Activated CD8-positive, alpha-beta memory T cell treated with anti-CD3 and anti-CD28 coated beads for 1 hour (primary cell): ENCODE measurements at places on chromosomes 2 and 18.

- no peak for DNase-seq
Observed at GRCh38 chr2:4336864-4337263, 633.5 kb downstream of the DCDC2C start.

GRCh38 chr2:68737711-68738110, 3.1 kb downstream of the ARHGAP25 start:
- no peak for DNase-seq

DNA sequence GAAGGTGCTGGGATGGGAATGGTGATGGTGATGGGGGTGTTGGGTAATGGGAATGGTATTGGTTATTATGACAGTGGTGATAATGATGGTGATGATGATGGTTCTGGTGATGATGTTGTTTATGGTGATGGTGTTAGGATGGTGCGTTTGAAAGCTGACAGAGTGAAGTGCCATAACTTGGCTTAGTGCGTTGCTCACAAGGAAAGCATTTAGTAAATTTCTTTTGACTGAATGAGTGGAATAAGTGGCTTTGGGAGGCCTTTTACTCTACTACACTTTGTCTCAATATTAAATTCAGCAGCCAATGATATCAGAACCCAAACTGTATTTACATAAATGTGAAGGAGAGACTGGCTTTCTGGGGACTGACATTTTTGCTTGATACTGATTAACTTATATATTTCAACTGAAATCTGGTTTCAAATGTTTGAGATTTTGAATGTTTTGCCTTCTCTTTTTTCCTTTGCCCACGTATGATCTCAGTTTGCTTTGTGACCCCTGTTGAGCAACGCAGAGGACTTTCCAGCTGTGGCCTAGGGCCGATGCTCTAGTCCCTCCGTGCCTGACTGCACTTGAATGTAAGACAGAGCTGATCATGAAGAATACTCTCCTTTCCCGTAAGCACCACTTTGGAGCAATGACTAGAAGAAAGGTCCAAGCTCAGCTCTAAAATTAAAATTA, 128.5 kb upstream of the SH3BP4 start:
- DNase-seq, result no peak

GRCh38 chr18:3115447-3116030, 102.6 kb upstream of the LPIN2 start:
- no peak for DNase-seq

DNA sequence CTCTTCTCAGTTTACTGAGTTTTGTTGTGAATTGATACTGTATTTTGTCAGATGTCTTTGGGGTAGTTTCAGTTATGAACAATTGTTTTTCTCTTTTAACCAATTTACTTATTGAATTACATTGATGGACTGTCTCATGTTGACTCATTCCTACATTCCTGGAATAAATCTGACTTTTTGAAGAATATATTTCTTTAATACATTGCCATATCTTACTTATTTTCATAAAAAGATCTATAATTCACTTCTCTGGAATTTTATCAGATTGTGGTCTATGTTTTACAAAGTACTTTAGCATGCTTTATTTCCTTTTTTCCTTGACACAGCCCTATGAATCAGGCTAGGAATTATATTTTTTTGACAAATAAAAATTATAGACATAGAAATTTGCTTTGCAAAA, 268.3 kb downstream of the PLCL1 start:
- DNase-seq, result no peak

GRCh38 chr2:555164-555922, 121.9 kb downstream of the TMEM18 start:
- no peak for DNase-seq

- no peak for DNase-seq
Observed at GRCh38 chr18:48109961-48110493, 179.6 kb upstream of the SMAD2 start.

GRCh38 chr2:109170645-109171044, 41.6 kb downstream of the SH3RF3 start:
- DNase-seq, result no peak

DNA sequence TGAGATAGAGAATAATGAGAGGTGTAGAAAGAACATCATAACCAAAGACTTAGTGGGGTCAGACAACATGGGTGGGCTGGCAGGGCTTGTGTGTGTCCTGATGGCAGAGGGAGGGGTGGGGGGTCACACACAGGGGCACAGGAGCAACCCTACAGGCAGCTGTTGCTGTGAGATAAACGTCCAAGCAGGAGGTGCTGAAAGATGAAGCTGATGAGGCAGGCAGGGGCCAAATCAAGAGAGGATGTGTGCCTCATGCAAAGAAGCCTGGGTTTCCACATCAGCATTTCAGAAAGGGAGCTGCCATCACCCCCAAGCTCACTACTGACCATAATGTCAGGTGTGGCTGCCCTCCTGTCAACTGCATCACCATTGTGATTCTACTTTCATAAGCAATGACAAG, 16.0 kb upstream of the SKA1 start:
- no peak for DNase-seq

DNA sequence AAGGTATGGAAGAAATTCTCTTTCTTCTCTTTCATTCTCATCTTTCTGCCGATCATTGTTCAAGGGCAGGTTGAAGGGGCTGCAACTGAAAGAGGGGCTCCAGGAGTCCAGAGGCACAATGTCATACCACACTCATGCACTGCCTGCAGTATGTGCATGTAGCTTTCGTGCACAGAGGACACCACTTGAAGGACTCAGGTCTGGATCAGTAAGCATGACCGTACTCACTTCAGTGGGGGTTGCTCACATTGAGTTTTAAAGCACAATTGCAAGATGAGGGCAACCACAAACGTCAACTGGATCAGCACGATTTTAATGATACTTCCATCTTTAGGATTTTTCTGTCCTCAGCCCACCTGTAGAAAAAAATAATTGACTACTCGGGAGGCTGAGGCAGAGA, 84.6 kb downstream of the SP3 start:
- no peak for DNase-seq

DNA sequence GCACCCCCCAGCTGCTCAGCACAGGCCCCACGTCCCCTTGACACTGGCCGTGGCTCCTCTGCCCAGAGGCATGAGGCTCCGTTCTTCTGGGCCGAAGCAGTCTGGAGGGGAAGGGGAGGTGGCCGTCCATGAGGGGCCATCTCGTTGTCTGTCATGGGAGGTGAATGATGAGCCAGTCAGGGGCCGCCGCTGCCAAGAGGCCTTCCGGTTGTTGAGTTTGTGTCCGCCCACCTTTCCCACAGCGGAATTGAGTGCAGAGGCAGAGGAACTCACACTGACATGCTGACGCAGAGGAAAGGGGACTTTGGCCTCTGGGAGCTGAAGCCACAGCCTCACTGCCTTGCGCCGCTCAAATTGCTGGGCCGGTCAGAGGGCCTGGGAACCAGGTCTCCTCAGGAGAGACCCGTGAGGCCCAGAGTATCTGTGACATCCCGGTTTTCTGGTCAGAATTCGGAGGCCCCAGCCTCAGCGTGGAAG, 268.4 kb downstream of the ATAD2B start:
- DNase-seq, result no peak

GRCh38 chr2:237766340-237766739, 32.2 kb upstream of the RBM44 start:
- DNase-seq, result no peak

- DNase-seq, result no peak
Observed at GRCh38 chr2:235467588-235467987, 26.3 kb upstream of the AGAP1 start.

- DNase-seq, result no peak
Observed at GRCh38 chr18:11150271-11150615, 874 bp upstream of the PIEZO2 start.

GRCh38 chr2:43531251-43531650, 64.6 kb downstream of the THADA start:
- no peak for DNase-seq

DNA sequence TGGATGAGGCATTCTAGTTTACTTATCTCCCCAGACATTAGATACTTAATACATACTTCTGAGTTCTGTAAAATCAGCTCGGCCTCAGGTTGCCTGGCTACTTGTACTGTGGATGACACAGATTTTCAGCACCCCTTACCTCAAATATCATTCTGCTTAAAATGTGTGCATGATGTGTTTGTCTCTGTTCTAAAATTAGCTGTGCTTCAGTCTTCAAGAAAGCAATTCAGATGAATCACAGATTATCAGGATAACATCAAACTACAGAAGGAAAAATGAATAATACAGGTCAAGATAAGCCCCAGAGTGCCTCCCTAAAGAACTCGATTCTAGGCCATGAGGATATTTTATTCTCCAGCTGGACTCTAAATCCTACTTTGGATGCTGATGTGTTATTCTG, 21.3 kb upstream of the MAPRE2 start:
- no peak for DNase-seq

- no peak for DNase-seq
Observed at GRCh38 chr2:11370377-11371091, 26.1 kb upstream of the ROCK2 start.

GRCh38 chr2:5991305-5991968, 299.3 kb downstream of the SOX11 start:
- no peak for DNase-seq

DNA sequence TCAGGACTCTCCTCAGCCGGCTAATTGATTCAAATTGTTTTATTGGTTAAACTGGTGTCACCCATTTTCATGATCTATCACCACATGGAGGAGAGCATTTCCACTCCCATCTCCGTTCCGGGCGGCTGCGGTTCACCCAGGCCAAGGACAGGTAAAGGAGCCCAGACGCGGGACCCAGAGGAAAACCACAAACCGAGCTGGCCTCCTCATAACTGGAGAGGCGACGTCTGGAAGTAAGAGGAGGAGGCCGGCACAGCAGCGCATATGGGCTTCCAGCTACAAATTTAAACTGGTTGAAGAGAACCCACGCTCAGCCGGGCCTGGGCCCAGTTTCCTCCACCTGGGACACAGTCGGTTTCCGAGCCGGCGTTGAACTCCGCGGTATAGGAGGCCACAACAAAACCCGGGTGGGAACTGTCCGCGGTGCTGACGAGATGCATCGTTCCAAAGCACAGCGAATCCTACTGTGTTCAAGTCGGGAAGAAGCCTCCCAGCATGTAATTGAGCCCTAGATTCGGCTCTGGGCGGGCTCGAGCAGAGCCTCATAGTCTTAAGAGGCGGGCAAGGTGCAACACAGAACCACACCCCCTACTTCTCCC, 3.0 kb upstream of the SKOR2 start:
- DNase-seq, result no peak

DNA sequence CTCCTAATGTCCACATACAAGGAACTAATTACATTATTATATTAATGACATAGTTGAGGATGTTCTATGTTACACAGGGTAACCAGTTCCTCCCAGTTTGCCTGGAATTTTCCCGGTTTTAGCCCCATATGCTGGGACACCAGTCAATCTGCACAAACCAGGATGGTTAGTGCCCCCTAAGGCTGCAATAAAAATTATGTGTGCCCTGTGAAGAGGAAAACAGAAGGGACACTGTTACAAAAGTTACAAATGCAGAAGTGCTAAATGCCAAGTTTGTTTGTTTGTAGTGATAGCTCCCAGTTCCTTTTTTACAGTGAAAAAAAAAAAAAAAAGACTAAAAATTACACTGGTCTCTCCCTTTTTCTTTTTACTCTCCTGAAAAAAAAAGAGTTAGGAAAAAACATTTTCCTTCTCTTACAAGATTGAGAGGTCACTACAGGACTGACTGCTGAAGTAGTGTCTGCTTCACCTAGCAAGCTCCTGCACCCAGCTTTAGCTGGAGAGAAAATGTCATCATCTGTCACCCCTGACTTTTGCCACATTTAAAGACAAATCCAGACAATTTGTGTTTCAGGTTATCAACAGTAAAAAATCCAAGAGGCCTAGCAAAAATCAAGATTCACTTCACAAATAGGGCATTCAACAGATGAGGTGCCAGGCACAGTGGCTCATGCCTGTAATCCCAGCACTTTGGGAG, 3.2 kb downstream of the ANKRD44 start:
- no peak for DNase-seq

DNA sequence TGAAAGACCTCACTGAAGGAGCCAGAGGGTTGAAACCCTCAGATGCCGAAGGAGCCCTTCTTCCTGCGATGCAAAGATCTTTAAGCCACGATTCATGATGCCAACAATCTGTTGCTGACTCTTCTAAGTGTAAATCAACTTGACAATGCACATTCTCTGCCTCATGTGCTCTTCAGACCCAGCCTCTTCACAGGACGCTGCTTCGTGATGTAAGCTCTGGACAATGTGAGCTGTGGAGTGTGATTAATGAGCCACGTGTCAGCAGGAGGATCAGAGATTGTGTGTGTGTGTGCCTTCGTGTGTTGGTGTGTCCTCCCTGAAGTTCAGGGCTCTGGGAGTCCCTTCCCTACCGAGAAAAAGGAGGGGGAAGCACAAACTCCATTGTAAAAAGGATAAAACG, 26.5 kb upstream of the TWIST2 start:
- no peak for DNase-seq

- DNase-seq, result no peak
Observed at GRCh38 chr2:191666732-191667131, 11.2 kb upstream of the NABP1 start.

- DNase-seq, result no peak
Observed at GRCh38 chr2:108971661-108972566, 17.1 kb downstream of the EDAR start.

DNA sequence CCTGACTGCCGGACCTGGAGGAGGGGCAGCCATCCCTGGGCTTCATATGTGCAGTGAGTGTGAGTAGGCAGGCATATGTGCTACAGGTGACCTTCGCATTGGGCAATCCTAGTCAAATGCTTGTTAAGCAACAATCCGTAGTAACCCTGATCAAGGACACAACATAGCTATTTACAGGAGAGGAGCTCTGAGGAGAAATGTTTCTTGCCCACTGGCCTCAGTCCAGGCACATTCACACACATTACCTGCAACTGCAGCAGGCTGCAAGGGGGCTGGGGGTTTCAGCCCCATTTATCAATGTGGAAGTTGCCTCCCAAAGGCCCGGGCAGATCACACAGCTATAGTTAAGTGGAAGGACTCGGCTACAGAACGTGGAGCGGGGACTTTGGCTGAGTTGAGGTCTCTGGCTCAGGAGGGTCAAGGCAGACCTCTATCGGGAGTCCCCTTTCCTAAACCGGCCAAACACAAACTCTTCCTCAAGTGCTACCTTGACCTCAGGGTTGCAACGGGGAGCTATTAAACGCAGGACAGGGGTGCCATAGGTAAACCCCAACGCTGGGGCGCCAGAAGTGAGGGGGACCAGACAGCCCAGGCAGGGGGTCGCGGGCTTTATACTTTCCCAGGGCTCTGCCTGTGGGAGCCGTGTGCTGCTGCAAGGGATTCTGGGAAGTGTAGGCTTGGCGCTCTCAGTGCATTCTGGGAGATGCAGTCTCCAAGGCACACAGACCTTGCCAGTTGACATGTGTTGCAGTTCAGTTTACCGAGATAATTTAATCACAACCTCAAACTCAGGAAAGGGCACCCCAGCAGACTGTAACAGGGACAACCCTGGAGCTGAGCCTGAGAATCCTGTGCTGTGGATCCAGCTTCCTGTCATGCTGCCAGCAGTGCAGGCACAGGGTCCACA, 9.4 kb downstream of the KHK start:
- no peak for DNase-seq

- DNase-seq, result no peak
Observed at GRCh38 chr2:30272761-30273573, 41.6 kb downstream of the LBH start.

DNA sequence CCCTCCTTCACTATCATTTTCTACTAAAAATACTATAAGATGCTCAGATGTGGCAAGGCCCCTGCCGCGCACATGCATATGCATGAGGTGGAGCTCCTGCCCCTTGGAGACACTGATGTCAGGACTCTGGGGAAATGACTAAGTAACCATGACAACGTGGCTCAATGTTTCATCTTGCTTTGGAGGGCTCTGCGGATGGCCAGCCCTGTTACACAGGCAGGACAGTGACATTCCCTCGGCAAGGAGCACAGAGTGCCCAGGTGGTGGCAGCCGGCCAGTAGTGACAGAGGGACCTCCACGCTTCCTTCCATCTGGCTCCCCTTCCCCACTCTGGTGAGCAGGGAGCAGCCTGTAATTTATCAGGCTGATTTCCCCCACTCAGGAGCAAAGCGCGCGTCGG, 364.1 kb downstream of the SS18 start:
- DNase-seq, result no peak
